Activated gamma-delta T cell treated with anti-CD3 and anti-CD28 coated beads, Interleukin-2, amount 50 U/mL, for 16 hours (primary cell): ENCODE measurements at places on chromosomes 4 and X.

GRCh38 chr4:40458109-40458508, 123.0 kb downstream of the CHRNA9 start:
- DNase-seq: no peak

- no peak for DNase-seq
Observed at GRCh38 chr4:172986114-172986513, 182.5 kb upstream of the GALNT7 start.

DNA sequence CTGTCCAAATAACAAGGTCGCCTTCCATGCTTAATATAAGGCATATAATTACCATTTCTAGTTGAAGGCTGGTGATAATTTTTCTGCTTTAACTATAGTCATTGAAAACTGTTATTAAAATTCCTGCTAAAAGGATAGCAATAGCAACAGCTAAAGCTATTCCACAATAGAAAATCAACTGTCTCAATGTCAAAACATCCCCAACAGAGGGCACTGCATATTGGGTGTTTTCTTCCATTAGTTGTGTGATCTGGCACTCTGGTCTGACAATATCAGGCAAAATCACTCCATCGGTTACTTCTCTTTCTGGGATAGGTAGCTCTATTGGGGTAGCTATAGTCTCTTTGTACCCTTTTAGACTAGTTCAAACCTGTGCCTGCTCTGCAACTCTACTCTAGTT, 53.5 kb downstream of the TMPRSS11F start:
- no peak for DNase-seq

- no peak for DNase-seq
Observed at GRCh38 chr4:74794382-74795010, at the start of gene BTC. BTC (minus strand) TSS chr4:74794523; CDS start chr4:74794325, 198 bp downstream.

GRCh38 chr4:102817613-102818268, 9.6 kb downstream of the UBE2D3 start:
- DNase-seq: no peak

GRCh38 chrX:7127056-7127455, 20.5 kb upstream of the STS start:
- no peak for DNase-seq

- DNase-seq: no peak
Observed at GRCh38 chrX:48996969-48997368, 5.1 kb downstream of the GRIPAP1 start.

- no peak for DNase-seq
Observed at GRCh38 chr4:17236686-17237085, 275.2 kb downstream of the QDPR start.

DNA sequence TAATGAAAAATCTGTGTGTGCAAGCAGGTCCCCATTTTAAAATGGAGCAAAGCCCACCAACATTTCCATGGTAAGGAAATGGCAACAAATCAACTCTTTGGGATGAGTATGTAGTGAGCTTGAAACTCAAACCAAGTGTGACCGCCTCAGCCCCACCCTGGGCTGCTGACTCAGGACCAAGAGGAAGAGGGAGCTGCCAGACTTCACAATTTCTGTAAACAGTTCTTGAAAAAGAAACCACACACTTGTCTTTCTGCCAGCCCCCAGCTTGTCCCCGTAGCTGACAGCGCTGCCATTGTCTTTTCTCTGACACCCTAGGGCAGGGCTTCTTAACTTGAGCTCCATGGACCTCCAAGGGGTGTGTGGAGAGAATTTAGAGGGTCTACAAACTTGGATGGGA, 10.3 kb downstream of the RTL5 start:
- DNase-seq: no peak

GRCh38 chrX:122783918-122784317, 400.2 kb upstream of the GRIA3 start:
- DNase-seq: no peak

DNA sequence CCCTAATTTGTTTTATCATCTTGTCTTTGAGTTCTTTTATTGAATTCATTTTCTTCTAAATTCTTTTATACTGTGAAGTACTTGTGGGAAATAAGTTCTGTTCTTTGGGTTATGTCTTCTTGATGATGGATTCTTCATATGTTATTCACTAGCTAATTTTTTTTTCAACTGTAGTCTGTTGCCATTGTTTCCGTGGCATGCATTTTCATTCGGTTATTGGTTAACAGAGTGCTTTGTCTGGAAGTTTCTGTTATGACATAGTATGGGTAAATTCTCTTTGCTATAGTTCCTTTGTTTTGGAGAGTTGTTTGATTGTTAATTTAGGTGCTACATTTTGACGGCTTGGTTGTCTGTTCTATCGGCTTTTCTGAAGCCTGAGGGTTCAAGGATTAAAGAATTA, 184.9 kb upstream of the AADAT start:
- no peak for DNase-seq

DNA sequence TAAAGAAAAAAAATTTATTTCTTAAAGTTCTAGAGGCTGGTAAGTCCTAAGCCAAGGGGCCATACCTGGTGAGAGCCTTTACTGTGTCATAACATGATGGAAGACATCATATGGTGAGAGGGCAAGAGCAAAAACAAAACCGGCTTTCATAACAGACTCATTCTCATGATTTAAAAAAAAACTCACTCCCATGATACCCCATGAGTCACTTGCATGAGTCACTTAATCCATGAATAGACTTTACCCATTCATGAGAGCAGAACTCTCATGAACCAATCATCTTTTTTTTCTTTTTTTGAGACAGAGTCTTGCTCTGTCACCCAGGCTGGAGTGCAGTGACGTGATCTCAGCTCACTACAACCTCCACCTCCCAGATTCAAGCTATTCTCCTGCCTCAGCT, 369.7 kb upstream of the DIAPH2 start:
- DNase-seq: no peak

DNA sequence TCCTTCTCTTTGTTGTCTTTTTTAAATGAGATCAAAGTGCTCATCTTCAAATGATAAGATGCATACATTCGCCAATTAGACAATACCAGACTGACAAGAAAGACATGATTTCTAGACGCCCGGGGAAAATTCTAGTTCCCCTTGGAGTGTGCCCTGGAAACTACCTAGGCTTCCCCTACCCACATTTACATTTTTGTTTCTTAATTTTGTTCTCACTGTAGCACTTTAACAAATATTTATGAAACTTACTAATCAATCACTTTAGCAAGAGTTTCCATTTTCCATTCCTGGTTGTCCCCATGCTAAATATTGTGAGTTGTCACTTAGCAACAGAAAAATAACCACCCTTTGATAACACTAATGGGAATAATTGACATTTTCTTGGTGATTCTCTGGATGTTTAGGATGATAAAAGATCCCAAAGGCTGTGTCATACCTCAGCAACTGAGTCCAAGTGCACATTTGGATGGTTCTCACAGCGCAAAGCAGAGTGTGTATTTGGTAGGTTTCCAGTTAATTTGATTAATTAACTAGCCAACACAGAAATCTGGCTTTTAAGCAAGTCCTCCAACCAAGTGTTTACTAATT, 69.6 kb downstream of the FGFBP1 start:
- DNase-seq: no peak

DNA sequence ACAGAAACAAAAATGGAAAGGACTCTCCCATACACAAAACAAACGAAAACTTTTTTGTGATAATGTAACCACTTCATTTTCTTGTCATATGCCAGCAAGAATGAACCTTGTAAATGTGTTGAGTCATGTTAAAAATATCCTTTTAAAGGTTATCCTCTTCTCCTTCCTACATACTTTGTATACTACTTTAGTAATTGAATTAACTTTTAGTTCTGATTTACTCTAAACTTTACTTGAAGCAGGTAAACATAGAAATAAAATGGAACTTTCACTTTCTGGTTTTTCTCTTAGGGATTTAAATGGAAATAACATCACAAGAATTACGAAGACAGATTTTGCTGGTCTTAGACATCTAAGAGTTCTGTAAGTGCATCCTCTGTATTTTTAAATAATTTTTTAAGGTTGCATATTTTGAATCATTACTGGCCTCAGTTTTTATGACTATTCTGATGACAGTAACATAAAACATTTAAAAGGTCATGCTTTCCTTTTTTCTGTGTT, 4.7 kb downstream of the SLIT2 start:
- DNase-seq: no peak

GRCh38 chrX:111581086-111581485, 69.6 kb downstream of the SERTM2 start:
- no peak for DNase-seq

DNA sequence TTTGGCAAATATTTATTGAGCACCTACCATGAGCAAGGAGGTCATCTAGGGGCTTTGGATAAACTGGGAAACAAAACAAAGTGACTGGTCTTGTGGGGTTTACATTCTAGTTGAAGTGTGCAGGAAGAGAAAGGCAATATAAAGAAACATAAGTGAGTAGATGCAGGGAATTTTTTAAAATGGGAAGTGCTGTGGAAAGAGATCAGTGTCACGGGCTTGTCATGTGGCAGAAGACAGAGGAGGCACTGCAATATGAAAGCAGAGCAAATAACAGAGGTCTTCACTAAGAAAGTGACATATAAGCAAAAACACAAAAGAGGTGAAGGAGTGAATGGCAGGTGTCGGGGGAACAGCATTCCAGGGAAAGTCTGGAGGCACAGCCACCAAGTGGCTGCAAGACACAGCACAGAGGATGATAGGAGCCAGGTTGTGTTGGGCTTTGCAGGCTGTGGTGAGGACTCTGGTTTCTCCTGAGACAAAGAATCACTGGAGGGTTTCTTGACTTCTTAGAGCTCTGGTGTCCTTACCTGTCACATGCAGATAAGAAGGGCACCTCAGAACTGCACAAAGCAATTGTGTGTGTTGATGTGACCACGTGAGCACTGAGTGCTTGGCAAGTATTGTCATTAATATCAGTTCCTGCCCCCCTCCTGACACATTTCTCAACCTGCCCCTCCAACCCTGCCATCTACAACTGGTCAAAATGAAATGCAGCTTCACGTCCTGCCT, 143.5 kb downstream of the TSPAN5 start:
- DNase-seq: no peak
